ENCODE measurements at places on chromosomes 6 and 20. TPM values are rescaled to one million over a fixed set of nuclear protein-coding genes. Genes with fewer than 3 reads are reported as not detected.

SYCP2L gene
- total RNA-seq = not detected

XKR7 gene
- not detected for total RNA-seq

PTK7 gene
- 13.7 TPM for total RNA-seq

CPXM1 gene
- under 0.01 TPM for total RNA-seq

PHACTR1 gene
- 1.2 TPM for total RNA-seq

CFAP206 gene
- total RNA-seq = 0.31 TPM

RPS10 gene
- total RNA-seq = 1,650 TPM

FOXO3 gene
- total RNA-seq = 32.0 TPM

SPTLC3 gene
- 14.7 TPM for total RNA-seq

SLC22A16 gene
- total RNA-seq = not detected

DUSP15 gene
- 2.5 TPM for total RNA-seq

OPN5 gene
- total RNA-seq = 1.1 TPM

BNIP5 gene
- total RNA-seq = not detected

EPPIN gene
- total RNA-seq = not detected

BCAS1 gene
- total RNA-seq = not detected

ZNF311 gene
- 1.3 TPM for total RNA-seq

GTSF1L gene
- not detected for total RNA-seq

HLA-DQA1 gene
- 0.40 TPM for total RNA-seq

KCNG1 gene
- not detected for total RNA-seq

TFAP2D gene
- total RNA-seq = 0.26 TPM

DEFB115 gene
- not detected for total RNA-seq

All from aortic smooth muscle cell (primary cell).